ENCODE measurements at places on chromosomes 1 and 21. TPM values are rescaled to one million over a fixed set of nuclear protein-coding genes. Genes with fewer than 3 reads are reported as not detected.

GRCh38 chr1:192553741-192554140, 21.8 kb upstream of the RGS1 start:
- no peak for DNase-seq

Gene VANGL1
- 6.5 TPM for total RNA-seq

Gene PTGFR
- total RNA-seq = 3.5 TPM

- DNase-seq = no peak
These were observed 141.4 kb upstream of the CXADR start for GRCh38 chr21:17371450-17371849.

DNA sequence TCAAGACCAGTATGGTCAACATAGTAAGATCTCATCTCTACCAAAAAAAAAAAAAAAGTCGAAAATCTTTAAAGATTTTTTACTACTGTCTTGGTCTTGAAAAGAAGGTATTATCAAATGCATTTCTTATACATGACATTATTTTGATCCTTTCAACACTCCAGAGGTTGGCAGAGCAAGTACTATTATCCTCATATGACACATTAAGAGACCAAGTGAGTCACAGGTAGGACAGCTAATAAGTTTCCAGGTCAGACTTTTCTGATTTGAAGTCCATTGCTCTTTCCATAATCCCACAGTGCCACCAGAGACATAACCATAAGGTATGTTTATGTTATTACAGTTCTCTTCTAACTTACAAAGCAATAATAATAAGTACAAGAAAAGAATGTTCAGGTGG, 15.2 kb downstream of the DBT start:
- no peak for DNase-seq

Gene LCE2A
- not detected for total RNA-seq

Gene PRAMEF13
- not detected for total RNA-seq

GRCh38 chr1:76254104-76255030, 179.8 kb downstream of the ST6GALNAC3 start:
- DNase-seq = no peak

Gene DYRK3
- total RNA-seq = 6.8 TPM

GRCh38 chr21:41662761-41663160, 104.1 kb downstream of the RIPK4 start:
- no peak for DNase-seq

- no peak for DNase-seq
These were observed 162.1 kb downstream of the PATJ start for GRCh38 chr1:61904354-61904753.

DNA sequence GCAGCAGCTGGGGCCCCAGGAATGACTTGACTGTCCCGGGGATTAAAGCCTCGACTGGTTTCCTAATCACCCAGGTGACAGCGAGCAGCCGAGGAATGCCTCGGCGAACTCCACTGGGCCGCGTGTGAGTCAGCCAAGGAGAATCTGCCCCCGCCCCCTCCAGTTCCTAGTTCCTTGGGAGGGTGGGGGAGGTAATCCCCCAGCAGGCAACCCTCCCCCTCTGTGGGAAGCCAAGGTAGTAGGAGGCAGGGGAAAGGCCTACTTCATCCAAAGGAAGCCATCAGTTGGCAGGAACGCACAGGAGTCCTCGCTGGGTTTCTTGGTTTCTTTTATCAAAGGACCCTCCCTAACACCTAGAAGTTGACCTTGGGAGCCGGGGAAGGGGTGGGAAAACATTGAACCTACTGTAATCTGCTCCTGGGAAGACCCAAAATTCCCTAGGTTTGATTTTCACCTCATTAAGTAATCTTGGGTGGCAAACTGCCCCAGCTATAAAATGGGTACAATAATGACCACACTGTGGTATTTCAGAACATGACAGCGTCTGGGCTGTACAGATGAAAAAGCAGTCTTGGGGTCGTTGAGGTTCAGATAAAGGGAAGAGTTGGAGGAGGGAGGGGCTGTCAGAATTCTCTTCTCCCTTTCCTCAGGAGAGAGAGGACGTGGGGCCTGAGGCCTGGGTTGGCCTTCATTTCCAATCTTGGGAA, 1.4 kb downstream of the TENT5B start:
- peak; percentile 60 for DNase-seq

GRCh38 chr1:59146651-59147358, 150.1 kb upstream of the FGGY start:
- DNase-seq = no peak

- no peak for DNase-seq
These were observed 7.1 kb downstream of the PADI1 start for GRCh38 chr1:17212009-17212408.

GRCh38 chr1:9996624-9997582, at the start of gene RBP7:
RBP7 (plus strand) TSS chr1:9997228; CDS start chr1:9997259, 31 bp downstream.
- DNase-seq = no peak

DNA sequence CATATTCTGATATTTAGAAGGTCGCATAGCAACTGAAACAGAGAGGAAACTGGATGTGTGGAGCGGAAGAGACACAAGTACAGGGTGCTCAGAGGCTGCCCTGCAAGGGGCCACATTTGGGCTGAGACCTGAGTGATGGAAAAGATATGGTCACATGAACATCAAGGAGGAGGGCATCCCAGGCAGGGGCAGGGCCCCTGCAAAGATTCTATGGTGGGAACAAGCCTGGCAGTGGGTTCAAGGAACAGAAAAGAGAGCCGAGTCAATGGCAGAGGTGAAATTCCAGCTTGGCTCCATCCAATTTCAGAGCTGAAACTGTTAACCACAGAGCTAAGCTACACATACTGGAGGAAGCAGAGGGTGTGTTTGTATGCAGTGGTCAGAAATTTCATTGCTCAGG, 227.7 kb downstream of the PRDM2 start:
- no peak for DNase-seq

- no peak for DNase-seq
These were observed 345.0 kb downstream of the DISC1 start for GRCh38 chr1:231971397-231972110.

Gene GPR3
- total RNA-seq = not detected

GRCh38 chr1:68317543-68317942, 85.2 kb upstream of the WLS start:
- DNase-seq = no peak

- DNase-seq = no peak
These were observed 89.8 kb downstream of the SMYD3 start for GRCh38 chr1:246417152-246417812.

DNA sequence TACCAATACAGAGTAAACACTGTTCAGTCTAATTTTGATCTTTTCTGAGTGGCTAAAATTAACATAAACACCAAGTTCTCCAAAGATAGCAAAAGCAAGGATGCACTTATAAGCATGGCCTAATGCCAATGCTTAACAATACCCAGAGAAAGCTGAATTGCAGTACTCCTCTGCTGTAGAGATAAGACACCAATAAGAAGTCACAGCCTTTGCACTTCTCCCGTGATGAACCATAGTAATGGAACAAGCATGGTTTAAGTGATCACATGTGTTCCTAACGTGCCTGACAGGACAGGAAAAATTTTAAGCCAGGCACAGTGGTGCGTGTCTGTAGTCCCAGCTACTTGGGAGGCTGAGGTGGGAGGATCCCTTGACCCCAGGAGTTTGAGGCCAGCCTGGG, 5.6 kb downstream of the PRDX1 start:
- DNase-seq = no peak

Gene UBASH3A
- 1.3 TPM for total RNA-seq

GRCh38 chr1:65330021-65330420, 20.7 kb downstream of the DNAJC6 start:
- DNase-seq = no peak

- no peak for DNase-seq
These were observed 4.8 kb upstream of the SLC2A1 start for GRCh38 chr1:42963378-42964043.

DNA sequence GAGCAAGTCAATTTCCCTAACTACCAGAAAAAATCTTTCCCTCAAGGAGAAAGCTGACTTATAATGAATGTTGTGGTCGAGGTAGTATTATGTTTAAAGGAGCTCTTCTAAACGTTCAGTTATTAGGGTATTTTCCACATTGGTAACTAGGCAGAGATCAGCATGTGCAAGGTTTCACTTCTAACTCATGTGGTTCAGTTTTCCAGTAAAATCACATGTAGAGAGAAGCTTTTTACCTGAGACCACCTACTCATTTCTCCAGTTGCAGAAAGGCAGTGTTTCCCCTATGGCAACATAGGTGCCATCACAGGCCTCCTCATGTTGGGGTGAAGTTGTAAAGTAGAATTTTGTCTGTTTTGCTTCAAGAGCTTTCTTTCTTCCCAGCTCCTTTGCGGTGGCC, 23.7 kb downstream of the IL23R start:
- DNase-seq = no peak

DNA sequence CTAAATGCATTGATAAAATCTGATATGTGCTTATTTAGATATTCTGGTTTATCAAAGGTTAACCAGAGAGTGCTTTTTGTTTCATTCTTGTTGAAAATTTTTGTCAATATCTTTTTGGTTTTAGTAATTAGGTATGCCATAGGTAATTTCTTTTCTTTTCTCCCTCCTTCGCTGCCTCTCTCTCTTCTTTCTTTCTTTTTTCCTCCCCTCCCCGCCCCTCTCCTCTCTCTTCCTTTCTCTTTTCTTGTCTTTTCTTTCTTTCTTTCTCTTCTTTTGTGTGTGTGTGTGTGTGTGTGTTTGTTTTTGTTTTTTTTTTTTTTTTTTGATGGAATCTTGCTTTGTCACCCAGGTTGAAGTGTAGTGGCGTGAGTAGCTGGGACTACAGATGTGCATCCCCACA, 14.4 kb upstream of the MACF1 start:
- no peak for DNase-seq

DNA sequence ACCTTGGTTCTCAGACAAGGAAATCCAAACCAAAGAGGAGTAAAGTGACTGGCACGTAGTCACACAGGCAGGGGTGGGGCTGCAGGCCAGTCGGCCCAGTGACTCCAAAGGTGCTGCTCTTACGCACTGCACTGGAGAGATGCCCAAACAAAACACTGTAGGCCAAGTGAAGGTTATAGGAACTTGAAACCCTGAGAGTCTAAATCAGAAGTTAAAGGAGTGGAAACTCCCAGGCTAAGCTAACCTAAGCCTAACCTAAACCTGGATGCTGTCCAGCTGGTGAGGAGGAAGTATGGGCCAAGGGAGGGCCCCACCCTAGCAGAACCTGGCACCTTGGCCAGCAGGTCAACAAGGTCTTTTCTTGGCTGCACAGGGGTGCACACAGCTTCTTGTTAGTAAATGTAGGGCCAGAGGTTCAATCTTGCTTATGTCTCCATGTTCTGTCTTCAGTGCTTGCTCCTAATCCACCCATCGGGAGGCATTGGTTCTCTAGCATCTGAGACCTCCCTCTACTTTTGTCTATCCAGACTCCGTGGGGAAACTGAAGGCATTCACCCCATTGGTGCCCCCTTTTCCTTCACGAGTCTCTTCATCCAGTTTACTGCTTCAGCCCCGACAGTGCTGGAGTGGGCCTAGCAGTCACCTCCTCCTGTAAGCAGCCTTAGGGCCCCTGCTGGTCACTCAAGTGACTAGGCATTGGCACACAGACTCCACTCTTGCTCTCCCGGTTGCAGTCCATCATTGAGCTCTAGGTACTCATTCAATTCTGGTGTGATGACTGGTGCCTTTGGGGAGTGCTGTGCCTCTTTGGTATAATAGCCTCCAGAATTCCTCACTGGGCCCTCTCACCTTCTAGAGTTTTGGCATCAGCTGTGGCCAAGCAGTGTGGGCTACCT, 12.9 kb upstream of the TMEM125 start:
- DNase-seq = no peak

DNA sequence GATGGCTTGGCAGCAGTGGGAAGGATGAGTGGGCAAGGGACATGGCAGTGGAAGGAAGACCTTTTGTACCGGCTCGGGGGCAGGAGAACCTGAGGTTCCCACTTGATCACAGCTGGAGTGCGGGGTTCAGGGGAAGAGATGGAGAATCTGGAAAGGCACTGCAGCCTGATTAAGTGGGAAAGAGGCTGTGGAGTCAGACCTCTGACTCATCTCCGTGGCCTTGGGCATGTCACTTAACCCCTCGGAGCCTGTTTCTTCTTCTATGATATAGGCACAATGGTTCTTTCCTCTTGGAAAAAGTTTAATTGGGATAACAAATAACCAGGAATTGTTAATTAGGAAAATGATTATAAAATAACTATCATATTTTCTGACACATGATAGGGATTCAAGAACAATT, 13.1 kb upstream of the TMEM61 start:
- DNase-seq = no peak

GRCh38 chr1:177959811-177960515, 9.9 kb downstream of the SEC16B start:
- DNase-seq = no peak

Gene CNTN2
- total RNA-seq = 0.68 TPM

Gene DMRTA2
- 0.28 TPM for total RNA-seq

GRCh38 chr1:3352299-3352951, 102.0 kb upstream of the ARHGEF16 start:
- peak; percentile 73 for DNase-seq

Gene OLFML2B
- total RNA-seq = 32.2 TPM

DNA sequence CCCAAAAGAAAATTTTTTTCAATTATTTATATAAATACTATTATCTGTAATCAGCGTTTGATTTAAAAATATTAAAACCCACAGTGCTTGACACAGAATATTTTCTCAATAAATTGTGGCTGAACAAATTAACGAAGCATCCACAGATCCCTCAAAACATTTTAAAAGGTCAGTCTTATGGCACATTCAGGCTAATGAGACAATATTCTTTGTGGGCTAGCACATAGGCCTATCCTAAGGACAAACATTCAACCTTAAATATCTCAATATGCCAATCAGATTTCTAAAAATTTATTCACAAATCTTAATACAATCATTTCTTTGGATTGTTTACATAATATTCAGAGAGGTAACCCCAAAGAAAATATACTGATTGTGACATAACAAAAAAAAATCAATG, 8.1 kb downstream of the PTGS2 start:
- DNase-seq = no peak

Gene LY9
- total RNA-seq = 0.41 TPM

DNA sequence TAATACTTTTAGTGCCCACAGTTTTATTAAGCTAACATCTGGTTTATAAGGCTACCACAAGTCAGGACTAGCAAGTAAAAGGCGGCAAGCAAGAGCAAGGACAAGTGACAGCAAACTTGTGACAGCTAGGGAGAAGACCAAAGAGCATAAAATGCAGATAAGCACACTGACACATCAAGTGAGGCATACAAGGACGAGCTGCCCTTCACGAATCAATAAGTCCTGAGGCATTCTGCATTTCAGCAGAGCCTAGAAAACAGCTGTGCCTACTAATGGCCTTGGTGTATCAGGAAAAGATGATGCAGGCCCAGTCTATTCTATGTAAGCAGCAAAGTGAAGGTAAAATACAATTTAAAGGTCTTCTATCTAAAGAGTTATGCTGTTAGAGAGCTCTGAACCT, 74.8 kb downstream of the KRTAP19-8 start:
- no peak for DNase-seq

- DNase-seq = no peak
These were observed 210.4 kb upstream of the CSF3R start for GRCh38 chr1:36693161-36693525.

GRCh38 chr1:47235241-47235681, 3.2 kb upstream of the TAL1 start:
- DNase-seq = no peak

DNA sequence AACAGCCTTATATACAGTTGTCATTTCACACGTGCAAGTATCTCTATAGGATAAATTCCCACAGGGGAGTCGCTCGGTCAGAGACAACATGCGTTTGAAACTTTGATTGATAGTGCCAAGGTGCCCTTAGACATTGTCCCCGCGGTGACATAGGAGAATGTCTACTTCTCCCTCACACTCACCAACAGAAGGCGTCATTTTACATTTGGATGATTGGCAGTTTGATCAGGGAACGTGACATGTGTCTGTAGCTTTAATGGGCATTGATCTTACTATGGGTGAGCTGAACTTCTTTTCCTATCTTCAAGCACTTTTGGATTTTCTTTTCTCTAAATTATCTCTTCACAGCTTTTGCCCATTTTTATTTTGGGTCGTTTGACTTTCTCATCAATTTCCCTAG, 42.6 kb upstream of the PAX7 start:
- no peak for DNase-seq

Gene ACOT11
- 19.3 TPM for total RNA-seq
